CD4-positive, alpha-beta T cell treated with Interleukin-6 at 100 ng/mL for 8 hours (primary cell): ENCODE measurements at places on chromosomes 2 and 18.

DNA sequence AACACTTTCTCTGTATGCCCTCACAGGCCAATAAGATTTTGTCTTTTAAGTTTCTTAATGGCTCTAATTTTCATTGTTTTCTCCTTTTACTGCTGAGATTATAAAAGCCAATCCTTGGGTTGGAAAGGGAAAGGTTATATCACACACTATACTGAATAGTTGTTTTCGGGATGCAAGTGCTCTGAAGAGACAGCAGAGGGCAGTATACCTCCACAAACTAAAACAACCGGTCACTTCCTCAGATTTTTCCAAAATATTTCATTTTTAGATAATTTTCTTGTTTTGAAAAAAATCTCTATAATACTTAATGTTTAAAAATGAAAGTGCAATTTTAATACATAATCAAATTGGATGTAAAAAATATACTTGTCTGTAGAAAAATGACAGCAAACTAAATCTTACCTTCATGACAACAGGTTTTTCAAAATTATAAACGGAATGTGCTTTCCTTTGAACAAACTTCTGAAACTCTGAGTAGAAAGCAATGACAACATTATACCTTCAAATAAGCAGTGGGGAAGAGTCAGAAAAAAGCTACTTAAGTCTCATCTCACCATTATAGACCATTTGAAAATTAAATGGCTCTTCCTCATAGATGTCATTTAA lies 82.7 kb downstream of the ORC4 start:
- peak; percentile 8 for DNase-seq

DNA sequence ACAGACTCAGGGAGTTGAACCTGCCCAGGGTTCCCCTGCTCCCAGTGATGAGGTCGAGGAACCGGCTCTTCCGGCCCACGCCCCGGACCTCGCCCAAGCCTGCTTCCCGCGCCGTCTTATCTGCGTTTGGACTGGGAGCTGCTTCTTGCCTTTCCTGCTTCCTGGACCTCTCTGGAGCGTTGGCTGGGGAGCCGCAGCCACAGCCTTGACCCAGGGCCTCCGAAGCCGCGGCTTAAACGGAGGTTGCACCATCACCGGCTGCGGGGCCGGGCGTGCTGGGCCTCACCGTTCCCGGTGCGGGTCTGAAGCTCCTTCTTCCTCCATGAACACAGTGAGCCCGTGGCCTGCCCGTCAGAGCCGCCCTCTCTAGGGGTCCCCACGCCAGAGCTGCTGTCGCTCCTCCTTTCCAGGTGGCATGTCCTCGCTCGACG lies 13.3 kb downstream of the NTSR2 start:
- no peak for DNase-seq

- no peak for DNase-seq
Measured at GRCh38 chr2:37205689-37206341, 9.5 kb downstream of the CEBPZOS start.

GRCh38 chr2:234464291-234464645 lies 32.6 kb downstream of the ARL4C start:
- DNase-seq, result no peak

- no peak for DNase-seq
Measured at GRCh38 chr2:63040586-63040985, 10.0 kb upstream of the OTX1 start.

- no peak for DNase-seq
Measured at GRCh38 chr2:205805136-205805535, 122.8 kb downstream of the NRP2 start.

DNA sequence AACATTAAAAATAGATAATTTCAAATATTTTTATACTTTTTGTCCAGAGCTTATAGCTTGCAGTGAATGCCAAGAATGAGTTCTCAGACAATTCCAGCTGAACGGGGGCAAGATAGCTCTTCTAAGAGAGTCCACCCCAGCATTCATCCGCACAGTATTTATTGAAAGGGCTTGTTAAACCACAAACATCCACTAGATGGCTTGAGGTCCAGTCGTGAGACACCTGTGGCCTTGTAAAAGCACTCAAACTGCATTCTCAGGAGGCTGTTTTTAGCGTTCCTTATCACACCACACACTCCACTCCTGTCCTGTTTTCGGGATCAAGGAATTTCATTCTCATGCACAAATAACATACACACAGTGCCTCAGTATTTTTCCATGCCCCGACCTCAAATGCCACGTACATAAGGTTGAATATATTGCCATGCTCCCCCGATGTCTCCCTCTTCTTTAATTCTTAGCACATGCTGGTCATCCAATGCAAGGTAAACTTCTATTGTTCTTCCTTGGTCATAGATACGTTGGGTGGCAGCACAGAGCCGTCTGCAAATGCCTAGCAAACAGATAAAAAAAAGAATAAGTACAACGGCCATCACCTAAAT lies 47.4 kb downstream of the DNAJC10 start:
- no peak for DNase-seq

- no peak for DNase-seq
Measured at GRCh38 chr2:125745514-125745913, 910.4 kb upstream of the GYPC start.

DNA sequence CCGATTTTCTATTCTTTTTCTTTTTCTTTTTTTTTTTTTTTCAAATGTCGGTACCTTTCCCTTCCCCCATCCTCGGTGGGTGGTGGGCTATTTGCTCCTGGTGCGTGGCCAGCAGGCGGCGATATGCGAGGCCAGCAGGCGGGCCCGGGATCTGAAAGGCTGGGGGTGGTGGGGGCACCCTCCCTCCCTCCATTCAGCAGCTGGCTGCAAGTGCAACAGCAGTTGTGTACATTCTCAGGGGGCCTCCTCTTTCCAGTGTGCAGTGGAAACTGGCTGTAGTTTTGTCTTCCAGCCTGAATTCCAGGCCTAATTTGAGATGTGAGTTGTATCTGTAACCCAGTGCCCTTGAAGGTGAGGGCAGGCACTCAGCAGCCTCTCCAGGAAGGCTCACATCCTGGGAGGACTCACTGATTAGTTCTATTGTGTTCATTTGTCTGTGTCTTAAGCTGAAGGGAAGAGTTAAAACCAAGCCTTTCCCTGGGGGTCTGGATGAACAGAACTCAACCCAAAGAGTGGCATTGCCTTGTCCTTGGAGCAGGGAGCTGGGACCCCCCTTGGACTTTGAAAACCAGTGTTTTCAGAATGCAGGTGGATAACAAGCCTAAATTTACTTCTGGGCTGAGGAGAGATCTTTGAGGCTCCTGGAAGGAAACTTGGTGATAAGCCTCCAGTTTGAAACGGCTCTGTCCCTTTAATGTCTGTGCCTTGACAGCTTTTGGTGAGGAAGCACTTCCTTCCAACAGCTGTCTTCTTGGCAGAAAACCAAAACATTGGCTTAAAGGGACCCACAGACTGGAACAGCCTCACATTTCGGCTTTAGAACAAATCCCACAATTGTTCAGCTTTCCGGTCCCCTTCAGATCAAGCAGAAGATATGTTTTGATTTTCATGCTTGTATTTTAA lies 3.3 kb downstream of the MYCN start:
- DNase-seq, result peak; percentile 14

- DNase-seq, result no peak
Measured at GRCh38 chr2:54420524-54421172, 35.5 kb upstream of the SPTBN1 start.

DNA sequence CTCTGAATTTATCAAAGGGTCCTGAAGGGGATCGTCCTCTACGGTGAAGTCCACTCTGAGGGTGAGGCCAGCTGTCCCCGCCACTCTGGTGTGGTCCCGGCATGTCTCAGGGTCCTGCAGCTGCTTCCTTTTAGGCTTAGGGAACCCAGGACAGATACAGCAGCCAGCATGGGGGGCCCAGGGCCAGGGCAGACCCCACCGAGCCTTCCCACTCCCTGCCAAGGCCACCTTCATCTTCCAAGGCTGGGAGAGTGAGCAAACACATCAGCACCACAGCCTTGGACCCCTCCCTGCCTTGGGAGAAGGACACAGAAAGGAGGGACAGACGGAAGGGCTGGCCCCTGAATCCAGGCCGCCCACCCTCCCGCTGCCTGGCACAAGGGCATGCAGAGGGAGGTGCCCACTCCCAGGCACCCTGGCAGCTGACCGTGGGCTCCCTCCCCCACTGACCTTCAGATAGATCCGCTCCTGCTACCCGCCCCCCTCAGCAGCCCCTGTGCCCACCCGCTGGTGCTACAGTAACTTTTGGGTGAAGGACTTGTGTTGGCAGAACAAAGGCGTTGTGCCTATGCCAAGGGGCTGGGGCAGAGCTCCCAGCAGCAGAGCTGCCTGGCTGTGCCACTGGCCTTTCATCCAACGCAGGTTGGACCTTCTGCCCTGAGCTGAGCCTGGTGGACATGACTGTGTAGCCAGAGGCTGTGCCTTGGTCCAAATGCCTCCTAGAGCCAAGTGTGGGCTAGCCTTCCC lies 7.6 kb downstream of the CYP26B1 start:
- DNase-seq, result no peak

GRCh38 chr2:101375653-101376052 lies 11.7 kb downstream of the CREG2 start:
- DNase-seq, result no peak

DNA sequence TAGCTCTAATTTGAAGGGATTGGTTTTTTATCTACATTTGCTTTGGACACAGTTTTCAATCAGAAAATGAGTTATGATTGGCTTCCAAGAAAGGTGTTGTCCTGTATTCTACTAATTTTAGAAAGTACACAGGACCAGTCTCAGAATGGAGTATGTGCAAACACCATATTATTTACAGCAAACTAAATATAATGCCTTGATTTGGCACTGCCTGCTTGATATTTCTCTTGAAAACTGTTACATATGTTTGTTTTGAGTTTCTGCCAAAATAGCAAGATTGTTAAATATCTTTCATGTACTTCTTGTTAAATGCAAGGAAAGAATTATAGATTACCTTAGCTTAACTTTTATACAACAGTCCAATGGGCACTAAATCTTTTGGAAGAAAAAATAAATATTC lies 694.9 kb downstream of the KCNJ3 start:
- no peak for DNase-seq

- no peak for DNase-seq
Measured at GRCh38 chr2:96535331-96535730, 1.2 kb upstream of the ARID5A start.

DNA sequence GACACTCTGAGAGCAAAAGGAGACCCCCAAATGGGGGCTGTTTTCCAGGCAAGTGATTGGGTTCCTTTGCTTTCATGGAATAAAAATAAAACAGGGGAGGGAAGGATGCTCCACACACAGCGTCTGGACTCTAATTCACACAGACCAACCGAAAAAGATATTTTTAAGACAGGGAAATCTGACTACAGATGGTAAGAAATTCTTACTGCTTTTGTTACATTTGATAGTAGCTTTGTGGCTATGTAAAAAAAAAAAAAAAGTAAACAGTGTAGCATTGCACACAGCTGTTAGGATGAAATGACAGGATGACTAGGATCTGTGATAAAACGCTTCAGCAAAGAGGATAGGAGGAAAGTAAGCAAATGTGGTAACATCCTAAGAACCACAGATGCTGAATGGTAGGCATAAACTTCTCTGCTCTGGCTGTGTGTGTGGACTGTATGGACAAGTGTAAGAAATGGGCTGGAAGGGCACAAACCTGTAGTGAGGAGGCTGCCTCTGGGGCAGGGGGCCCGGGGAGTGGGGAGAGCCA lies 207.6 kb downstream of the ANAPC1 start:
- DNase-seq, result no peak

GRCh38 chr2:240672076-240672700 lies 10.5 kb downstream of the AQP12B start:
- no peak for DNase-seq

DNA sequence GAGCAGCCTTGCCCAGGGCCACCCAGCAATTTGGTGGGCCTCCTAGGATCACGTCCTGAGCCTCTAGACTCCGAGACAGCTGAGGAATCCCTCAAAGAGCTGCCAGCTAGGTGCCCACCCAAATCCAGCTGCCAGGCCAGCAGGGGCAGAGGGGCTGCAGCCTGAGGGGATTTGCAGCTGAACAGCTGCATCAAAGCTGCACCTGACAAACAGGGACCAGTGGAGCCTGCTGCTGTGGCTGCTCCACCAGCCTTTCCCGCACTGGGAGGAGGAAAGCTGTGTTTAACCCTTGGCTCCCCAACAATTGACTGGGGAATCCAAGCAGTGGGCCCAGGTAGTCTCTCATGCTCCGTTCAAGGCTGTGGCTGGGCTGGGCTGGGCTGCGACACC lies 8.2 kb downstream of the ADRA2B start:
- no peak for DNase-seq

- DNase-seq, result peak; percentile 27
Measured at GRCh38 chr18:13614641-13615288, 111.6 kb downstream of the FAM210A start.

GRCh38 chr2:133457861-133458260 lies 110.4 kb downstream of the NCKAP5 start:
- no peak for DNase-seq

DNA sequence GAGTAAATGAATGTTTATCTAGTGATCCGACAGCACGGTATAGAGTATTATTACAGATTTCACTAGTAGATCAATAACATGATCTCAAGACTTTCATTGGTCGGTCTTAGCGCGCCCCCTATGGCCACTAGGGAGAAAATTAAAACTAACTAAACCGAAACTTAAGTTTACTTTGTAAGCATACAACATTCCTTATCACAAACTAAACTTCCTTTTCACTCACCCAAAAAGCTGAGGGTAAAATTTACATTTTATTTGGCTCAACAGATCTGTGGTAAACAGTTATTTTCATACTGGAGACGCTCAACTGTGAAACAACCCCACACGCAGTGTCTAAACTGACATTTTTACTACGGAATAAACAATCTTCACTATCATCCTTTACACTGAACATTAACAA lies 215.6 kb upstream of the MAP2 start:
- no peak for DNase-seq

- no peak for DNase-seq
Measured at GRCh38 chr2:45836740-45837139, 185.3 kb downstream of the PRKCE start.

DNA sequence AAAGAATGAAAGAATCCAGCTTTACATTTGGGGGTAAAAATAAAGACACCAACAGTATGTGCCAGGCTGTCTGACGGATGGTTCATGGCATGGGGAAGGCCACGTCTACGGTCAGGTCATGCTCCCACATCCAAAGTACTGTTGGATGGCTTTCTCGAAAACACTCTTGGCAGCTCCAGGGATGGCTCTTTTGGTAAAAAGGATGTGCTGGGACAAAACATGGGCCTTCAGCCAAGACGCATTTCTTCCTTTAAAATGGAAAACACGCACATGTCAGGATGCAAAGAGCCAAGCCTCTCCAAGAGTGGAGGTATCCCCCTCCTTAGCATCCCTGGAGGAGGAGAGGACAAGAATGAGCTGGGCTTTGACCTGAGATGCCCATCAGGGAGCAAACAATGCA lies 376.5 kb upstream of the KLHL29 start:
- no peak for DNase-seq

- peak; percentile 24 for DNase-seq
Measured at GRCh38 chr2:38690499-38691420, 24.8 kb downstream of the GALM start.

GRCh38 chr18:14086458-14087231 lies 45.6 kb downstream of the ZNF519 start:
- no peak for DNase-seq

GRCh38 chr2:238203973-238204683 lies 633 bp upstream of the ILKAP start:
- DNase-seq, result no peak

DNA sequence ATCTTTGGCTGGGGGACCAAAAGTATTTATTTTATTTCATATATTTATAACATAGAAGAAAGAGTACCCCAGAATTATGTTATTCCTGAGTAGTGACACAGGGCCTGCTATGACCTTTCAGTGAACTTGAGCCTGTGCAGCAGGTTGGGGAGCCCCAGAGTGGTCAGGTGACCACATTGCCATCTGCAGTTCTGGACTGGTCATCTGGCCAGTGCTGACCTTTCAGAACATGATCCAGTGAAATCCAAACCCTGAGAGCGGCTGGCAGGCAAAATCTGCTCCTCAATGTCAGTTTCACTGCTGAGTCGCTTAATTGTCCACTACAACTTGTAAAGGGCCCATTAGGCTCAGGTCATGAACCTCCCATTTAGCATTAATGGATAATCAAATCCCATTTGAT lies 336.7 kb upstream of the KCNH7 start:
- DNase-seq, result no peak
